ENCODE measurements at places on chromosomes 6 and 20.

DNA sequence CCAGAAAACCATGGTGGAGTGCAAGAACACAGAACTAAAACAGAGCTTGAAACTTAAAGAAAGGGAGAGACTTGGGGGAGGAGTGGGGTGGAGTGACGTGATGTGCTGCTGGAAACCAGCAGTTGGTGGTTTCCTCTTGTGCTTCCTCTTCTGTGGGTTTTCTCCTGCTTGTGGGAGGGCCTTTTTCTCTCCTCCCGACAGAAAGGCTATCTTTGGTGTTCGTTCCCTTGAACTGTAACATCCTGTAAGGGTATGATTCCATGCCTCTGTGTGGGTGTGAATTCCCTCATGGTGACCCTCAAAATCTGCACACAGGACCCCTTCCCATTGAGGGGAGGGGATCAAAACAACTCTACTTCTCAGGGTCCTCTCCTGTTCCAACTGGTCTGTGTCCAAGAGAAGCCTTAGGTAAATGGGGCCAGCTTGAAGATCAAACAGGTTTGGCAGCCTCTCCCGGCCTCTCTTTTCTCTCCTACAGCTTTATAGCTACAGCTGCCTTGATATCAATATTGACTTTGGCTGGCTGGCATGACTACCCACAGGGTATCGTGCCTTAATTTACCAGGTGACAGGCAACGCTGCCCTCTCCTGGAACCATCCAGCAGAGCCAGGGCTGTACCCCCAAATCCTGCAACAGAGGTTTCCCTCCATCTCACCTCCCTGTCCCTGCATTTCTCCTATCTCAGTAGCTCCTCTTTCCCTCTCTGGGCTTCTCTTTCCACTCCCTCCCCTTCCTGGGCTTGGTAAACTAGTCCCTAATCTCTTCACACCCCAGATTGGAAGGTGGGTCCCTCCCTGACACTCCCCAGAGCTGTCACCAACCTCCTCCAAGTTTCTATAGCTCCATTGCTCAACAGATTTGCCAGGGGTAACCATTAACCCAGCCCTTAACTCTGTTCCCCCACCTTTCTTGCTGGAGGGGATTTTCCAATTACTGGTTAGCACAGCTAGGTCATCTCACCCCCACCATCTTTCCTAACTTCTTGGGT lies 1.5 kb upstream of the MSH5 start:
- DNase-seq: peak; percentile 93

DNA sequence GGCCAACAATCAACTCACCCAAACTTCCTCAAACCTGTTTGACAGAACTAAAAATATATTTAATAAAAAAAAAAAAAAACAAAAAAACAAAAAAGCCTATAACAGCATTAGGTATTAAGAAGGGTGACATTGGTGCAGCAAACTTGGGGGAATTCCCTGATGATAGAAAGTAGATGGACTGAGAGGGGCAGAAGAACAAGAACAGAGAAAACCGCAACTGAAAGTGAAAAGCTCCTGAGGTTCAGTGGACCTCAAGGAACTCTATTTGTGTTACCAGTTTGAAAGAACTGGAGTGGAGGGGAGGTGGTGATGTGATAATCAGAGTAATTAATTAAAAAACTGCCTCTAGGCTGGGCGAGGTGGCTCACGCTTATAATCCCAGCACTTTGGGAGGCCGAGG lies 53.8 kb downstream of the MACROD2 start:
- DNase-seq: no peak

- DNase-seq: no peak
Measured at GRCh38 chr6:111809264-111809663, 64.0 kb downstream of the FYN start.

DNA sequence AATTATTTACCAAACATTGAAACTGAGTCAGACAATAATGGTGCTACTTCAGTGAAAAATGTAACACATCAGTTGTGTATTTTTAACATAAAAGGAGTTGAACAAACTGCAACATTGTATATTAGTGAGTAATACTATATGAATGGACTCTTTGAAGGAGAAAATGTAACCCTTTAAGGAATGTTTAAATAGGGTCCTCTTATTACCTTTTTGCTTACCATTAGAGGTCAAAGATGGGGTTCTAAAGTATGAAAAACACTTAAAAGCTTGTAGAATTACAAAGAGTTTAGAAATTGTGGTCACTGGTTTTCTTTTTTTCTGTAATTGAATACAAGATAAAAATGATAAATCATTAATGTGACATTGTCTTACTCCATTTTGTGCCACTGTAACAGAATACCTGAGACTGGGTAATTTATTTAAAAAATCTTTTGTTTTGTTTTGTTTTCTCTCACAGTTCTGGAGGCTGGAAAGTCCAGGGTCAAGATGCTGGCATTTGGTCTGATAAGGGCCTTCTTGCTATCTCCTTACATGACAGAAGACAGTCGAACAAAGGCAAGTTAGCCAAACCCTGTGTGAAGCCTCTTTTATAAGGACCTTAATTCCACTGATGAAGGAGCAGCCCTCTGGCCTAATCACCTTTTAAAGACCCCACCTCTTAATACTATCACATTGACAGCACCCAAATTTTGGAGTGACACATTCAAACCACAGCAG lies 43.2 kb downstream of the SESN1 start:
- no peak for DNase-seq

Measured in GDM1 (cell line).